ENCODE measurements at places on chromosomes 16 and 17.

DNA sequence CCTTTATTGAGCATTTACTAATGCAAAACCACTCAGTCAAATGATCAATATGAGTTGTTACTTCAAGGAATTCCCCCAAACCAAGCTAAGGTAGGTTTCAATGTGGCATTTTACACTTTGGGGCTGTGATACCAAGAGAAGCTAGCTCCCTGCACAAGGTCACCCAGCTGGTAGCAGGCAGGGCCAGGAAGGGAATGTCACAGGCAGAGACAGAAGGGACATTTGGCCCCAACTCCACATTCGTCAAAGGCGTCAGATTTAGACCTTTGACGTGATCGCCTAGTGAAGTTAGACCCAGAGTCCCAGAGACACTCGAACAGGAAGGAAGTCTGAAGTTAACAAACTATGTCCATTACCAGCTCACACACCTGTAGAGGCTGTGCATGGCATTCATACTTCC, 5.5 kb upstream of the SMG1 start:
- DNase-seq = no peak

- DNase-seq = no peak
Measured at GRCh38 chr16:84982434-84982833, 28.9 kb downstream of the ZDHHC7 start.

- DNase-seq = no peak
Measured at GRCh38 chr16:27408602-27409031, 6.6 kb downstream of the IL21R start.

- peak; percentile 53 for DNase-seq
Measured at GRCh38 chr17:35743626-35744328, 9.3 kb downstream of the GAS2L2 start.

GRCh38 chr17:29383686-29384085, 6.5 kb upstream of the TAOK1 start:
- DNase-seq = no peak

- DNase-seq = no peak
Measured at GRCh38 chr16:70753228-70753627, 47.7 kb downstream of the VAC14 start.

- DNase-seq = no peak
Measured at GRCh38 chr17:50468304-50469207, at the start of gene CHAD. CHAD (minus strand) TSS chr17:50468880; CDS start chr17:50468813, 67 bp downstream.

DNA sequence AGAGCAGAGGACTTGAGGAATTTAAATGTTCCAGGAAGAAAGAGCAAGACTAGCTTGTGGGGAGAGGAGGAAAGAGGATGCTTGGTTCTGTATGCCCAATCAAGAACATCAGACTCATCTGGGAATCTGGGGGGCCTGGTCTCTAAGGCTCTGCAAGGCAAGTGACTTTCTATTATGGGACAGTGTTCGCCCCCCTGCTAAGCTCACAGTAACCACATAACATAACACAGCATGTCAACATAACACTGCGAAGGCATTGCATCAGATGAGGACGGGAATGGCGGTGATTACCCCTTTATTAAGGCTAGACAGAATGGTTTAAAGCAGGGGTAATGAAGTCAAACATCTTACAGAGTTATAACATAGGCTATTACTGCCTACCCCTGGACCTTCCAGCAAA, 176.6 kb upstream of the IRX6 start:
- no peak for DNase-seq

DNA sequence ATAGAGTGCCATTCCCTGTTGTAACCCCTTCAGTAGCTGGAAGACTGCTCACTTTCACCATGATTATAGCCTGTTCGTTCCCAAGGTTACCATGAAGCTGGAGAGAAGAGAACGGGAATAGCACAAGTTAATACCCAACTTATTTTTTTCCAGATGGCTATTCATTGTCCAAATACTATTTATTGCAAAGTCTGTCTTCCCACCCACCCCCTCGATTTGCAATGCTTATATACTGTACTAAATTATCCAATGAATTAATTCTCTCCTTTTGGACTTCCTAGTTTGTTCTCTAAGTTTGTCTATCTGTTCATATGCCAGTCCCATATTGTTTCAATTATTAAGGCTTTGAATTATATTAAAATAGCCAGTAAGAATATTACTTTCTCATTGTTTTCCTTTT, 231.0 kb downstream of the RAB11FIP4 start:
- DNase-seq = no peak

GRCh38 chr17:49255125-49255524, 24.5 kb upstream of the PHOSPHO1 start:
- DNase-seq = no peak

- no peak for DNase-seq
Measured at GRCh38 chr17:67729903-67730302, 12.2 kb downstream of the NOL11 start.

- no peak for DNase-seq
Measured at GRCh38 chr17:2385240-2386210, 15.3 kb downstream of the MNT start.

- DNase-seq = peak; percentile 23
Measured at GRCh38 chr16:23302045-23302956, at the start of gene SCNN1B. SCNN1B (plus strand) TSS chr16:23302302; CDS start chr16:23348600, 46,298 bp downstream.

DNA sequence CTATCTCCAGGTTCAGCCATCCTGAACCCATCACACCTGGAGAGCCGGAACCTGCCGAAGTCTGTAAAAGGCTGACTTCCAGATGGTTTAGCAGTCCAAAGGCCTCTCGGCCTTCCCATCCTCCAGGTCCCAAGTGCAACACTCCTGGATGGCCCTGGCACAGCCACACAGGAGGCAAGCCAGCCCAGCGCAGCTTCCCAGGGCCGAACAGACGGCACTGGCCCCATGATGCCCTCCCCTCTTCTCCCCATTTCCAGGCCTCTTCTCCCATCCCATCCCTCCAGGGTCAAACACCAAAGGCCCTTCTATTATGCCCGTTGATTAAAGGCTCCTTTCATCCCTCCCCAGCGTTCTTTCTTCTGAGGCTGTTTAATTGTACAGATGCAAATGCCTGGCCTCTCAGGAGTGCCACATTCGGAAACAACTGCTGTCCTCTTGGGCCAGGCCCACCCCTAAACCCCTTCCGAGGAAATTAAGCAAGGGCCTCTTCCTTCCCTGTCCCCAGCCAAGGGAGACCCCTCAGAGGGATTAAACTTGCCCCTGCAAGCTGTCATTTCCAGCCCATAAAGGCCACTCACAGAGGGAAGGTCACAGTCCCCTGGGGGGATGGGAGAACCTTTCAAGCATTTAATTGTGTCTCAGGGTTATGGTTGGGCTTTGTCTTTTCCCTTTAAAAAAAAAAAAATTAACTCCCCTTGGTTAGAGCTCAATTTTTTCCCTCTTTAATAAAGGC, 30.8 kb downstream of the AXIN2 start:
- no peak for DNase-seq

DNA sequence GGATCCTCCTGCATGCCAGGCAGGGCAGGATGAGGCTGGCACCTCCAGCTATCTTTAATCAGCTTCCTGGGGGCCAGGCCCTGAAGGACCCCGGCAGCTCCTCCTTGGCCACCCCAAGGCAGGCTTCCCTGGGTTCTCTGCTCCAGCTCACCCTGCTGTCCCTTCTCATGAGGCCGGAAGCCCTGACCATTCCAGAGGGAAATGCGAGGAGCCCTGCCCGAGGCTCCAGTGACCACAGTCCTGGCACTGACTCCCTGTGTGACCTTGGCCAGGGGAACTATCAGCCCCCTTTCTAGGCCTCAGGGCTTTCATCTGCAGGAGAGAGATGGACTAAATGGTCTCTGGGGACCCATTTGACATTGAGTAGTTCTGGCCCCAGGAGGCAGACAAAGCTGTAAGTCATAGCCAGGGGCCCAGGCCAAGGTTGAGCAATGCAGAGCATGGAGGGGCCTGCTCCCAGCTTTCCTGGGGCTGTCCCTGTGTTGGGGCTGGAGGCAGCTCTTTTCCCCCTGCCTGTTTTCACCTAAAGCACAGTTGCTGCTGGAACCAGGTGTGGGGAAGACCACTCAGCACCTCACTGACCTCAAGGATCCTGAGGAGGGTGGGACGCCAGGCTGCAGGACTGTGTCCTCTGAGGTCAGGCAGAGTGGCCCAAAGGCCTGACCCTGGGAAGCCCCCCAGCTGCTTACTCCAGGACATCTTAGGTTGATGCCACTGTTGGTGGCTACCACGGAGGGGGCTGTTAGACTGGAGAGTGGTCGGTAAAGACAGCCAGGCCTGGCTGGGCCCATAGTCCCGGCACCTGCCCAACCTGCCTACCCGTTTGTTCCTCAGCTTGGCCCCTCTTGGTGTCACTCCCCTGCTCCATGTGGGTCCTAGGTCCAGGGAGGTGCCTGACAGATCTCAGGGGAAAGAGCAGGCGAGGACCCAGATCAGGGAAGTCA, 8.1 kb downstream of the KCNH6 start:
- DNase-seq = no peak

DNA sequence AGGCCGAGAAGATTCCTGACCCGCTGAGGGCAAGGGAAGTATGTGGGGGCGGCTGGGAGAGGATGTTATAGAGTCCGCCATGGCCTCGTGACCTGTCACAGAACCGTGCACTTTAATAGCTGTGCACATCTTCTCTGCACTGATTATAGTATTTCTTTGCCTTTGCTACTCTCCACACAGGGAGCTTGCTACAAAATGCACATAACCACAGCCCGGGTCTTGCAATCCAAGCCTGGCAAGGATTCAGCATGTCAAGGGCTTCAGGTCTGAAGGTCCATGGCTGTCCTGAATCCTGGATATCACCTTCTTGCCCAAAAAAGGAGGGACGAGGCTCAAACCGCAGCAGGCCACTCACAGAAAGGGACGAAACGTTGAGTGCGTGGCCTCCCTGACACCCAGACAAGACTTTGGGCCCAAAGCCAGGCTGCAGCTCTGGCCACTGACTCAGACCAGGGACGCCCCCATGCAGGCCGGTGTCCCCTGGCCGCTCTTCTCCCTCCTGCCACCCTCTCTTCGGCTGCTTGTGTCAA, 43.7 kb downstream of the USP22 start:
- DNase-seq = no peak

GRCh38 chr17:34811561-34811960, 149.7 kb downstream of the CCT6B start:
- DNase-seq = no peak

GRCh38 chr17:49996495-49997300, 1.7 kb upstream of the DLX3 start:
- peak; percentile 64 for DNase-seq

DNA sequence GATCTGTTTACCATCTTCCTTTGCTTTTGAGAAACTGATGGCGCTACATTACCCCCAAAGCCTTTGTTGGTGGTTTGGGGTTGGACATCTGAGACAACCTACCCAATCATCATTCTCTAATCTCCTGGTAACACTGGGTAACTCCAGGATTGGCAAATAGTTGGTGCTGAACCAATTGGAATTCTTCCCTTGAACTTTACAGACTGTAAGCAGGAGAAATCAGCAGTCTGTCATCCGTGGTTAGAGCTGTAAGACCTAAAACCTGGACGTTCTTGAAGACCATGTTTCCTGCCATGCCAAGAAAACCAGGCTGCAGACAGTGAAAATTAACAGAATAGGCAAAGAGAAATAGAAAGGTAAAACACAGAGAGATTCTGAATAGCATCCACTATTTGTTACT, 398.8 kb upstream of the SALL1 start:
- no peak for DNase-seq

GRCh38 chr16:48109475-48109874, 46.3 kb downstream of the ABCC12 start:
- DNase-seq = no peak

- DNase-seq = no peak
Measured at GRCh38 chr16:29898135-29898803, 1.1 kb downstream of the SEZ6L2 start.

DNA sequence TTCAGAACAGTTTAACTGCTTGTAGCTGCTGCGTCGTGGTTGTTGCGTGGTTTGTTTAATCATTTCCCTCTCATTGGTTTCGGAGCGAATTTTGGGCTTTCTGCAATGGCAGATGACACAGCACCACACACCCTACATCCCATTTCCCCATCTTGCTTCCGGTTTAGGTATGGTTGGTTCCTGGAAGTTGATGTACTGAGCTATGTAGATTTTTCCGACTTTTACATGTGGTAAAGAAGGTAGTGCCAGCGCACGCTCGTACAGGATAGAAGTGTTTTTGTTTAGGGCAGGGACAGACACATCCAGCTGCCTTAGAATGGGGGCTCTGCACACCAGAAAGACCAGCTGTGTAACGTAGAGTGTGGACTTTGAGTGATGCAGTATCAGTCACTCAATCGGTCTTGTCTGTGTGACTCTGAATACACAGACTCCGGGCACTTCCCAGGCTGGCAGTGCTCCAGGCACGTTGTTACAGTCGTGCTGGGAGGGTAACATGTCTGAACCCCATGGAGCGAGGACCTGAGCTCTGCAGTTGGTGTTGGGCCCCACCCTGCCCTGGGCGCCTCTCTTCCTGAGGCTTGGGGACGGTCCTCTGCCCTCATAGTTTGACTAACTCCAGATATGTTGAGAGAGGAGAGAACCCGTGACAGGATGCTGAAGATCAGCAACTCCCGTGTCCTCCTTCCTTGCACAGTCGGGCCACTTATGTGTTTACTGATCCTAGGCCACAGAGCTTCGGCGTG, 172.0 kb upstream of the CHMP6 start:
- no peak for DNase-seq

DNA sequence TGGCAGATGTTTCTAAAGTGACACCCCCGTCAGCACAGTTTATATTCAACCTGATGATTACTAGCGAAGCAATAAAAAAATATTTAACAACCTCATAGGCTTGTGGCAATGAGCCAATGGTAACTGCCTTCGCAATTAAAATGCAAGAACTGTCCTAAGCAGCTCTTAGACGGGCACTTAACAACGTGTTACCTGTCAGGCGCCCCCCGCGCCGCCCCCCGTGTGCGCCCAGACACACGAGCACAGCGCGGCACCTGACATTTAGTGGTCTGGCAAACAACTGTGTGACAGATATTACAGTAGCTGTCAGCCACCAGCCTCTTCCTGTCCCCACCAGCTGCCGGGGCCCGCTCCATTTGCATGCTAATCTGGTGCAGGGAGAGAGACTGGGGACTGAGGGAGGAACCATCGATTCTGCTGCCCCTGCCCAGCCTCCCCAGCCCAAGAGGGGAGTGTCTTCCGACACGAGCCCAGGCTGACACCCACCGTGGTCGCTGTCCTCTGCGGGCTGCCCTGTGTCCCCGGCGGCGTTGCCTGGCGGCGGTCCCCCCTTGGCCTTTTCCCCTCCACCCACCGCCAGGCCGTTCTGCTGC, 12.7 kb downstream of the NDUFAF8 start:
- no peak for DNase-seq

- DNase-seq = no peak
Measured at GRCh38 chr17:66175892-66176291, 16.0 kb downstream of the CEP112 start.

- DNase-seq = no peak
Measured at GRCh38 chr17:1907909-1908698, 78.3 kb downstream of the RPA1 start.

DNA sequence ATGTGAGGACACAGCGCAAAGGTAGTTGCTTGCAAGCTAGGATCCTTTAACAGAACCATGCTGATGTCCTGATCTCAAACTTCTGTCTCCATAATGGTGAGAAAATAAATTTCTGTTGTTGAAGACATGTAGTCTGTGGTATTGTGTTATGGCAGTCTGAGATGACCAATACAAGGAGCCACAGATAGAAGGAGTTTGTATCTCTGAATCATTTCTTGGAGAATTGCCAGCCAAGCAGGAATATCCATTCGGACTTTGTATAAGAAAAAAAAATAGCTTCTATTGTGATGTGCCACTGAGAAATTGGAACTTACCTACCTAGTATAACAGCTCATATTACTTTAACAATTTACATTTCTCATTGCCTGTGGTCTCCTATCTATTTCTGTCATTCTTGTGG, 447.6 kb upstream of the CA10 start:
- DNase-seq = no peak
